Umbilical cord (tissue), 2 donors: ENCODE measurements at places on chromosomes 16 and 17. TPM values are rescaled to one million over a fixed set of nuclear protein-coding genes. Genes with fewer than 3 reads are reported as not detected.

PHKG2 gene
- 5.5 TPM for total RNA-seq

ITGAD gene
- total RNA-seq = not detected

GNG13 gene
- not detected for total RNA-seq

GRCh38 chr16:11004351-11004750, 60.0 kb downstream of the CLEC16A start:
- DNase-seq = peak; percentile 40

- DNase-seq = no peak
Measured at GRCh38 chr16:72967941-72968340, 80.0 kb downstream of the ZFHX3 start.

- no peak for DNase-seq
Measured at GRCh38 chr16:88691924-88692560, 5.7 kb upstream of the SNAI3 start.

RDM1 gene
- total RNA-seq = not detected

DNA sequence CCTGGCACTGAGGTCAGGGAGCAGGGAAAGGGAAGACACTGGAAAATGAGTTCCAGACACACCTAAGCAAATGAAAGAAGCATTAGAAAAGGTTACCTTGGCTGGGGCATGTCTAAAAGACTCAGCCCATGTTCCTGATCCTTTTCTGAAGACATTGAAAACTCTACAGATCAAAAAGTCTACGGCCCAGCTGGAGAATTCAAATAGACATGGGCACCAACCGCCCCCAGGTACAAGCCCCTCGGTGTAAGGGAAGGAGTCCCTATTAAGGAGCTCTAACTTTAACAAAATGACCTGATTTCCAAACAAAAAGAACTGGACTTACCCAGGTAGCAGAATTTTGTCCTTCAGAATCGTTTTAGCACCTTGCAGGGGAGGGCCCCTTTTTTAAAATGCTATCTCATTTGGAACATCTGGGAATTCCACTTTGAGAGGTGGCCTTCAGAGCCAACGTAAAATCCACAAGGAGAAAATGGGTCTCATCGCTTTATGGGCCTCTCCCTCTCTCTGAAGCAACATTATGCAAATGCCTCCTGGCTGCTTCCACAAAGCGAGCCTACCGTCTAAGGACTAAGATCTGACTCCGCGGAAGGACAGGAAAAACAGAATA, 43.6 kb upstream of the RBFOX3 start:
- DNase-seq = no peak

- no peak for DNase-seq
Measured at GRCh38 chr17:47200325-47200664, 8.9 kb upstream of the MYL4 start.

- no peak for DNase-seq
Measured at GRCh38 chr17:64984181-64984580, 64.9 kb upstream of the LRRC37A3 start.

- no peak for DNase-seq
Measured at GRCh38 chr17:18055597-18055996, 16.4 kb downstream of the GID4 start.

EVI2A gene
- total RNA-seq = 14.0 TPM

- DNase-seq = no peak
Measured at GRCh38 chr17:1965556-1966273, 59.4 kb downstream of the RTN4RL1 start.

CNGB1 gene
- 0.72 TPM for total RNA-seq

DNA sequence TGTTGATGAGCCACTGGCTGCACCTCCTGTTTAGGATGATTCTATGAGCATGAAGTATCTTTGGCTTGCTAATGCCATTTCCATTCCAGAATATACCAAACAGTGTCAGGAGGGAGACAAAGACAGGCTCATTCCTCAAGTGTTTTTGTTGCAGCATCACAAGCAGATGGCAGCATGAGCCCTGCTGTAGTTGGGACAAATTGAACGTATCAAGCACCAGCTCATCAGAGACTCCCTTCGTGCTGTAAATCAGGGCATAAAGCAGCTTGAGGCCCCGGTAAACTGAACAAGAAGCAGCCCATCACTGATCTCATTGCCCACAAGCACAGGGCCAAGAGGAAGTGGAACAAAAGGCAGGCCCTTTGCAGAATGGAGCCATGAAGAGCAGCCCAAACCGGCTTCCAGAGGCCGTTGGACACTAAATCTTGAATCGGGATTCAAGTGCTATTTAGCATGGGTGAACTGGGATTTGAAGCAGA, 45.9 kb upstream of the HS3ST3A1 start:
- peak; percentile 32 for DNase-seq

PRSS8 gene
- 3.6 TPM for total RNA-seq

MTSS2 gene
- total RNA-seq = 32.5 TPM

DNA sequence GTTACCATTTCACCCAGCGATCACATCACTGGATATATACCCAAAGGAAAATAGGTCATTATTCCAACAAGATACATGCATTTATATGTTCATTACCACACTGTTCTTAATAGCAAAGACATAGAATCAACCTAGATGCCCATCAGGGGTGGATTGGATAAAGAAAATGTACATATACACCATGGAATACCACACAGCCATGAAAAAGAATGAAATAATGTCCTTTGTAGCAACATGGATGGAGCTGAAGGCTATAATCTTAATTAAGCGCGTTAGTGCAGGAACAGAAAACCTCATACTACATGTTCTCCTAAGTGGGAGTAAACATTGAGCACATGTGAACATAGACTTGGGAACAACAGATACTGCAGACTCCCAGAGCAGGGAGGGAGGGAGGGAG, 18.6 kb downstream of the CNTROB start:
- no peak for DNase-seq

- DNase-seq = no peak
Measured at GRCh38 chr16:66193543-66194229, 172.8 kb upstream of the CDH5 start.

DNA sequence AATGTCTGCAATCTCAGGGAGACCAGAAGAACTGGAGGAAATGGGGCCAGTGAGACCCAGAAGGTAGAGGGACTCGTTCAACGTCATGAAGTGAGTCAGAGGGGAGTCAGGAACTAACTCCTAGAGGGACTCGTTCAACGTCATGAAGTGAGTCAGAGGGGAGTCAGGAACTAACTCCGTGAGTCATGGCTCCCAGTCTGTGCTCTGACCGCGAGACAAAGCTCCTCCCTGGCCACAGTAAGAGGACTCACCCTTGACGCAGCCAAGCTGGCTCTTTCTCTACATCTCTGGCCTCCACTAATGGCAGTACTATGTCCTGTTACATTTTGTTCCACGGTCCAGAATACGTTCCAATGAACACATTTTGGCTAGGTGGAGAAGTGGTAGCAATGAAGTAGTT, 902.5 kb downstream of the KCNJ2 start:
- no peak for DNase-seq

- DNase-seq = no peak
Measured at GRCh38 chr17:28883967-28884702, 13.4 kb downstream of the FLOT2 start.

CNTD1 gene
- 0.96 TPM for total RNA-seq

ADAP2 gene
- 62.4 TPM for total RNA-seq

DNA sequence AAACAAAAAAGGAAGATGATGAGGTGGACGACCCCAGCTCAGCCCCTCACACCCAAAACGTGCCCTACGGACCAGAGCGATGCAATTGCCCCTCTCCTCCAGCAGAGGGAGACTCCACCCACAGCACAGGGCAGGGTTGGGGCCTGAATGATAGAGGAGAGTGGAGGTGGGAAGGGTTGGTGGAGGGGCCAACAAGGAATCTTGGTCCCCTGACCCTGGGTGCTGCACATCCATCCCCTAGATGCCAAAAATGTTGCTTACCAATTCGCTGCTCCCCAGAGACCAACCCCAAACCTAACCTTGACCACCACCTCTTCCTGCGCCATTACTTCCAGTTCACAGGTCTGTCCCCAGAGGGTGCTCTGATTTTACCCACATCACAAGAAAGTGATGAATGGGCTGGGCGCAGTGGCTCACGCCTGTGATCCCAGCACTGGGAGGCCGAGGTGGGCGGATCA, 12.9 kb downstream of the P2RX5 start:
- DNase-seq = no peak

IL4R gene
- total RNA-seq = 13.0 TPM

GRCh38 chr17:29836643-29837042, 93.4 kb downstream of the SSH2 start:
- peak; percentile 39 for DNase-seq

GRCh38 chr16:27107185-27107592, 40.5 kb downstream of the C16orf82 start:
- DNase-seq = no peak

DNA sequence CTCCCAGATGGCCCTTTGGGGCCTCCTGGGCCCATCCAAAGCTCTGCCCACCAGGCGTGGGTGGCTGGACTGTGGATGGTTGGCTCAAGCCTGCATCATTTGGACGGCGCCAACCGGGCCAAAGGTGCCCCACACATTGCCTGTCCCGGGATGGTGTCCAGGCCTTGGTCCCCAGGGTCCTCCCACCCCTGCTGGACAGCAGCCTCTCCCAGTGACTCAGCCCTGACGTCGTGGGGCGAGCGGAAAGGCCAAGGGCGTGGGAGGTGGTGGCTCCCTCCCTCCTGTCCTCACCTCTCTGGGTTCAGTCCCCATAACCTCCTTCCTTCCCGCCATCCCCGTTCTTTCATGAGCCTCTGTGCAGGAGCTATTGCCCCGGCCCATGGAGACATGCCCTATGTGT, 42.1 kb upstream of the DLX4 start:
- no peak for DNase-seq

- peak; percentile 35 for DNase-seq
Measured at GRCh38 chr16:180681-181564, 664 bp downstream of the HBQ1 start.

DNA sequence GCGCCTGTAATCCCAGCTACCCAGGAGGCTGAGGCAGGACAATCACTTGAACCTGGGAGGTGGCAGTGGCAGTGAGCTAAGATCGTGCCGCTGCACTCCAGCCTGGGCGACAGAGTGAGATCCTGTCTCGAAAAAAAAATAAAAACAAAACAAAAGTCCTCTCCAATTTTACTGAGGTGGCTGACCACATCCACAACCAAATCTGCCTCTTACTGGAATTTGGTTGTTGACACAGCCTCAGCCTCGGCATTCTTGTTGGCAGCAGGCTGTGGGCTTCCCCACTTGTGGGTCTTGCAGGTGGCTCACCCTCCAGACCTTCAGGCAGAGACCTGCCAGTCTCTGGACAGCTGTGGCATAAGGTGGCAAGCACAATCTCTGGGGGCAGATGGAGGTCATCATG, 15.6 kb downstream of the B4GALNT2 start:
- no peak for DNase-seq

KRT14 gene
- total RNA-seq = 212 TPM

GRCh38 chr16:84047626-84048025, 5.0 kb upstream of the SLC38A8 start:
- DNase-seq = no peak

- no peak for DNase-seq
Measured at GRCh38 chr16:47371271-47372014, 89.4 kb downstream of the ITFG1 start.

- DNase-seq = peak; percentile 75
Measured at GRCh38 chr17:57945996-57946797, 9.0 kb downstream of the CUEDC1 start.

- no peak for DNase-seq
Measured at GRCh38 chr16:17212606-17213005, 258.2 kb downstream of the XYLT1 start.

NHERF1 gene
- total RNA-seq = 12.5 TPM

LPCAT2 gene
- 47.7 TPM for total RNA-seq

- no peak for DNase-seq
Measured at GRCh38 chr16:50809561-50809960, 67.7 kb downstream of the CYLD start.

TEKT5 gene
- total RNA-seq = not detected

- no peak for DNase-seq
Measured at GRCh38 chr17:19409066-19409465, 2.0 kb upstream of the RNF112 start.

GRCh38 chr16:84660973-84661372, 12.7 kb downstream of the KLHL36 start:
- DNase-seq = no peak
